Endothelial cell (in vitro differentiated cells): ENCODE measurements at places on chromosomes 2 and 18.

- no peaks in the 10 kb centered on the region for H3K36me3 ChIP-seq
- H3K4me3 ChIP-seq = no peak overlapping the region
- no peak overlapping the region for H3K27ac ChIP-seq
- DNase-seq = no peak
Observed at GRCh38 chr2:182316950-182317349, 109.9 kb downstream of the PDE1A start.

- H3K4me1 ChIP-seq = no peaks in the 10 kb centered on the region
- no peaks in the 10 kb centered on the region for H3K27me3 ChIP-seq
- H3K4me3 ChIP-seq = no peak overlapping the region
- no peak for DNase-seq
Observed at GRCh38 chr18:36511791-36512352, 214.4 kb downstream of the FHOD3 start.

DNA sequence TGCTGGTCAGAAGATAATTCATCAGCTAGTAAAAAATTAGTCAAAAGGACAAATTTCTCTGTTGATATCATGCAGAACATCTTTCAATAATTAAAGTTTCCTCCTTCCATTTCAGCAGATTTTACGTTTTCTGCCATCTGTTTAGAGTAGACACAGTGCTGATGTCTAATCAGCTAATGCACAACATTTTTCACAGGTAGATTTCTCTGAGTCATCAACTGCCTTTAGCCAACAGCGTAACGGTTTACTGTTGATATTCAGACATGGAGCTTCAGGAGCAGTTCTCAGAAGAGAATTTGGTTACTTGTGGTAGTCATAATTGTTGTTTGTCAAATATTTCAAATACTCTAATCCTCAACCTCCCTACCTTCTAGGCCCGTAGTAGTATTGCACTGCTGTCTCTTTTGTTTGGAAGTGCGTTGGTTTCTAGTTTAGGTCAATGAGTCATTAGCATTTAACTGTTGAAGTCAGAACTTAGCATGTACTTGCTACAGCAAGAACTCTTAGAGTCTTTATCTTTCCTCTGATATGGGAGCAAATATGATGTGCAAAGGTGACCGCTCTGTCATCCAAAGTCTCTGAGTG, 86.8 kb upstream of the TFPI start:
- no peak overlapping the region for H3K27ac ChIP-seq
- H3K4me1 ChIP-seq = no peaks in the 10 kb centered on the region
- no peaks in the 10 kb centered on the region for H3K36me3 ChIP-seq
- no peak for DNase-seq
- H3K27me3 ChIP-seq = peaks cover 1% of the 10 kb centered on the region

GRCh38 chr2:167271932-167272331, 383.7 kb downstream of the XIRP2 start:
- no peak overlapping the region for H3K27ac ChIP-seq
- DNase-seq = no peak
- no peak overlapping the region for H3K4me3 ChIP-seq
- peaks cover 23% of the 10 kb centered on the region for H3K36me3 ChIP-seq
- H3K27me3 ChIP-seq = peaks cover 2% of the 10 kb centered on the region

DNA sequence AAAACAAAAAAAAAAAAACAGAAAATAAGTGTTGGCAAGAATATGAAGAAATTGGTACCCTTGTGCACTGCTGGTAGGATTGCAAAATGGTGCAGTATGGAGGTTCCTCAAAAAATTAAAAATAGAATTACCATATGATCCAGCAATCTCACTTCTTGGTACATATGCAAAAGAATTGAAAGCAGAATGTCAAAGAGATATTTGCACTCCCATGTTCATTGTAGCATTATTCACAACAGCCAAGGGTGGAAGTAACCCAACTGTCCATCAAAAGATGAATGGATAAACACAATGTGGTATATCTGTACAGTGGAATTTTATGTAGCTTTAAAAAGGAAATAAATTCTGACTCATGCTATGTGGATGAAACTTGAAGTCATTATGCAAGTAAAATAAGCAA, 72.8 kb upstream of the POU3F3 start:
- no peak for DNase-seq
- H3K36me3 ChIP-seq = no peaks in the 10 kb centered on the region
- no peaks in the 10 kb centered on the region for H3K27me3 ChIP-seq
- H3K27ac ChIP-seq = no peak overlapping the region
- H3K4me1 ChIP-seq = no peaks in the 10 kb centered on the region

DNA sequence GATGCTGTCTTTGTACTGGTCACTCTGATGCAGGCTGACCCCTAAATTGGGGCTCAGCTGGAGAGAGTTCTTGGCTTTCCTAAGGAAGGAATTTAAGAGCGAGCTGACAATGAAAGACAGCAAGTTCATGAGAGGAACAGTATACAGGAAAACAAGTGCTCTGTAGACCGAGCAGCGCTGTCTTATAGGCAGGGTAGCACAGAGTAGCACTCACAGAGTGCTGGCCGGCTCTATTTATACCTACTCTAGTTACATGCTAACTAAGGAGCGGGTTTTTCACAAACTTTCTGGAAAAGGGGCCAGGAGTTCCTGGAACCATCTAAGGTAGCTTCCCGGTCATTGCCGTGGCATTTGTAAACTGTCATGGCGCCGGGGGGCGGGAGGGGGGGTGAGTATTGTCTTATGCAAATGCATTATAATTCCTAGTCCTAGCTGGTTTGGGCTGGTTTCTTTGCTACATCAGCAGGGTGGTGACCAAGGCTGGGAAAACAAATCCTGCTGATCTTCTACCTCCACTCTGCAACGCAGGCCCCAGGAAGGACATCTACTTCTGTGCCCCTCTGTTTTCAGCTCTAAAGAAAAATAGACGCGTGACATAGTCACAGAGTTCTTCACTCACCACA, 31.6 kb upstream of the MAP3K20 start:
- no peak overlapping the region for H3K27ac ChIP-seq
- no peaks in the 10 kb centered on the region for H3K4me1 ChIP-seq
- DNase-seq = no peak
- H3K27me3 ChIP-seq = no peaks in the 10 kb centered on the region

GRCh38 chr2:196142825-196143224, 28.6 kb downstream of the STK17B start:
- no peaks in the 10 kb centered on the region for H3K4me1 ChIP-seq
- H3K4me3 ChIP-seq = no peak overlapping the region
- no peak for DNase-seq
- peaks cover 5% of the 10 kb centered on the region for H3K36me3 ChIP-seq
- no peak overlapping the region for H3K27ac ChIP-seq
- H3K27me3 ChIP-seq = no peaks in the 10 kb centered on the region

DNA sequence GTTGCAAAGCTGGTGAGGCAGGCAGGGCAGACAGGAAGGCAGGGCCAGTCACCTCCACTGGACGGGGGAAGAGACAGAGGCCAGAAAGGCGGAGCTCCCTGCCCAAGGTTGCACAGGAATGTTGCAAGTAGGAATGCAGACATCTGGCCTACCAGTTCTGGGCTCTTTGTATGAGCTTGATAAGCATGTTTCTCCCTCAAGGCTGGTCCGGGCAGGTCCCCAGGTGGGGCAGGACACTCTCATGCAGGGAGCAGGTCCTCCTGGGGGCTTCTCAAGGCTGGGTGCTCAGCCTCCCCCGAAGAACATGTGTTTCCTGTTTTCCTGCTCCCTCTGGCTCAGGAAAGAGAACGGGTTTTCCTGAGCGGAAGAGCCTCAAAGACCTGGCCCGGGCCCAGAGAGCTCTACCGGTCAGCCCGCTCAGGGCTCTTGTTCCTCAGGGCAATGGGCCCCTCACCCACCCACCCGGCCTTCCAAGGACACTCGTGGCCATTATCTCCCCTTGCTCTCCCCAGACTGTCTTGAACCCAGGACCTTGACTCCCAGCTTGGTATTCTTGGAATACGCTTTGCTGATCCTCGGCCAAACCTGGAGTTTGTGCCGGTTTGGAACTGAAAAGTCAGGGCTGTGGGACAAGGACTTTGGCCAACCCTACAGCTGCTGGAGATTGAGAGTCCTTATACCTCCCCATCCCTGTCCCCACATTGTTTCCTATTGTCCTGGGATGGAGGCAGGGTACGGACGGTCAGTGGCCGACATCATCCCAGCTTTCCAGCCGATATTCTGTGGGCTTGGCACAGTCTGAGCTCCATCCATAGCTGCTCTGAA, 87.7 kb upstream of the HAAO start:
- peaks cover 32% of the 10 kb centered on the region for H3K4me1 ChIP-seq
- H3K36me3 ChIP-seq = no peaks in the 10 kb centered on the region
- H3K4me3 ChIP-seq = no peak overlapping the region
- peak overlapping the region; percentile 68 for H3K27ac ChIP-seq
- no peak for DNase-seq
- H3K27me3 ChIP-seq = peaks cover 4% of the 10 kb centered on the region

- H3K4me3 ChIP-seq = no peak overlapping the region
- no peak overlapping the region for H3K27ac ChIP-seq
- H3K36me3 ChIP-seq = no peaks in the 10 kb centered on the region
- no peaks in the 10 kb centered on the region for H3K27me3 ChIP-seq
- no peak for DNase-seq
- H3K4me1 ChIP-seq = no peaks in the 10 kb centered on the region
Observed at GRCh38 chr2:80515964-80516363, 211.4 kb upstream of the LRRTM1 start.

- no peak overlapping the region for H3K4me3 ChIP-seq
- no peak for DNase-seq
- peaks cover 5% of the 10 kb centered on the region for H3K4me1 ChIP-seq
- H3K36me3 ChIP-seq = no peaks in the 10 kb centered on the region
Observed at GRCh38 chr18:79227621-79228020, 158.4 kb downstream of the ATP9B start.
